ENCODE measurements at places on chromosomes 13 and 19. TPM values are rescaled to one million over a fixed set of nuclear protein-coding genes. Genes with fewer than 3 reads are reported as not detected.

The CEACAM20 gene
- total RNA-seq = 0.62 TPM

- no peak for DNase-seq
Measured at GRCh38 chr19:39223703-39224279, 19.7 kb upstream of the SYCN start.

DNA sequence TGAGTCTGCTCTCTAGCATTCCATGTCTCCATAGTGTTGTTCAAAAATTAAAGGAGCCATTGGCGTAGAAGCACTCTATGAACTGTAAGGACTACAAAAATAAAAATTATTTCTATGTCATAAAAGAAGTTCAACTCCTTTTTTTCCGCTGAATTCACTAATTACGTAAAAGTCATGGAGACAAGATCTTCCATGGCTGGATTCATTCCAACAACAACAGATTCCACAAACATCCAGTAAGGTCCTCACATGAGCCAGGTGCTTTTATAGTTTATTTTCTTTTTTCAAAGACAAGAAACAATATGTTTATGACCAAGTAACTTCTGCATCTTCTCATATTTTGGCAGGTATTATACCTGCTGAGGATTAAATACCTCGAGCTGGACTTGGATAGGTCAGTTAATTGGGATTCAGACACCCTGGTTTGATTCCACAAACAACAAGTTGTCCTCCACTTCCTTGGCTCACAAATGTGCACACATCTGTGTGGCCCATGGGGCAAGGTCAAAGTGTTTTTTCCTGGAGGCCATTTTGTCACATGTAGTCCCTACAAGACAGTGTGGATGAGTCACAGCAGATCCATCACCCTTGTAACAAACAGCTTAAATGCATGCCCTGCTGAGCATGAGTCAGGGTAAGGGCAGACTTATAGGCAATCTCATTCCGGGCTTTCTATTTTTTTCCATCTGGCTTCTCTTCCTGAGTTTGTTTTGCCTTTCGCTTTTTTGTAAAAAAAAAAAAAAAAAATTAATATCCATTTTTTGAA, 475.6 kb downstream of the COG6 start:
- DNase-seq = no peak

The PLK5 gene
- 31.5 TPM for total RNA-seq

DNA sequence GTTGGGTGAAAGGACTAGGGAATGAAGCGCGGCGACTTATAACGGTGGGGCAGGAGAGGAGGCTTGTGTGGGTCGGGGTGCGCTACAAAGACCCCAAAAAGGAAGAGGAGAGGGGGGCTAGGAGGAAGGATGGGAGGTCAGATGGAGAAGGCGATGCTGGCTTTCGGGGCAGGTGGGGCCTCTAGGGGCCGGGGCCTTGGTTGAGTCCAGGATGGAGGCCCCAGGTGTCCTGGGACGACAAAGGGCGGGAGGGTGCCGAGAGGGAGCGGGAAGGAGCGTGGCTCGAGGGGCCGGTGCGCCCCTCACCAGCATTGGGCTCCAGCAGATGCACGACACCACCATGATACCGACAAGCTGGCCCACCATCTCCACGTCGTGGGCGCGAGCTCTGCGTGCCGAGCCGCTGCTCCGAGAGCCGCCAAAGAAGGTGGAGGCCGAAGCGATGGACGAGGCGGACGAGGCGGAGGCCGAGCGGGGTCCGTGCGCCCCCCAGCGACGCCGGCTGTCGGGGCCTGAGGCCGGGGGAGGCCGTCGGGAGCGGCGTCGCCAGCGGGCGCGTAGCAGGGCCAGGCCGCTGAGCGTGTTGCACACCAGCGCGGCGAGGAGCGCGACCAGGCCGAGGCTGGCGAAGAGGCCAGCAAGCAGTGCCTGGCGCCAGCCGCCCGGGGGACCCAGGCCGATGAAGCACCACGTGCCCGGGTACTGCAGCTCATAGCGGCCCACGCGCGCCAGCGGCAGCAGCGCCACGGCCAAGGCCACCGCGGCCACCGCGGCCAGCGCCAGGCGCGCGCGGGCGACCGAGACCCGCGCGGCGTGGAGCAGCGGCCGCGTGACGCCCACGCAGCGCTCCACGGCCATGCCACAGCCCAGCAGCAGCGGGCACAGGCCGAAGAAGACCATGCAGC, 1.8 kb downstream of the PTGER1 start:
- no peak for DNase-seq

DNA sequence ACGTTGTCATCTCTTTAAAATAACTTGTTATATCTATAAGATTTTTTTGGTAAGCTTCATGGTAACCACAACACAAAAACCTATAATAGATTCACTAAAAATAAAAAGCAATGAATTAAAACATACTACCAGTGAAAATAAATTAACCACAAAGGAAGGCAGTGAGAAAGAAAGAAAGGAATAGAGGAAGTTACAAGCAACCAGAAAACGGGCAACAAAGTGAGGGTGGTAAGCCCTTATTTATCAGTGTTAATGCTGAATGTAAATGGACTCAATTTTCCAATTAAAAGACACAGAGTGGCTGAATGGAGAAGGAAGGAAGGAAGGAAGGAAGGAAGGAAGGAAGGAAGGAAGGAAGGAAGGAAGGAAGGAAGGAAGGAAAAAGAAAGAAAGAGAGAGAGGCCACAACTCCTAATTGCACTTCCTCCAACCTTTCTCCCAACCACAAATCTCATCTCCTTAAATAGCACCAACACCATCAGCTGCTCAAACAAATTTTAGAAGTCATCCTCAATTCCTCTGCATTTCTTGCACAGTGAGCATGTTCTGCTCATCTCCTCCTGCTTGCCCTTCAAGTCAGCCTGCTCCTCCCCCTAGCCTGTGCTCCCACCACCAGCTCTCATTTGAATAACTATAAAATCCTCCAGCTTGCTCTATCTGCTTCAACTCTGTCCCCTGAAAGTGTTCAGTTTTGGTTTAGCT, 48.6 kb downstream of the CCNA1 start:
- DNase-seq = no peak

The GRIK5 gene
- total RNA-seq = 87.4 TPM

DNA sequence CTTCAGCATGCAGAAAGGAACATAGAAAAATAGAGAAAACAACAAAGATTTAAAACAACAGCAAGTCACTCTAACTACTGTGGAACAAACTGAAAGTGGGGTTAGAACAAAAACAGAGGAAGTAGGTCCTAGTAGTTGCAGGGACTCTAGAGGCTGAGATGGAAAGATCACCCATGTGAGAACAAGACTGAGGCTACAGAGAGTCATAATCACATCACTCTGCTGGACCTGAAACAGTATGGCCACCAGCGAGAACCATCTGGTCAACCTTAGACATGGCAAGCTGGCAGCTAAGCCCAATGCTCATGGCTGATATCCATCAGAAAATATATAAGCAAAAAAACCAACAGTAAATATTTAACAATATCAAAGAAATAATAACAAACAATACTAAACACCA, 35.8 kb upstream of the ZNF724 start:
- no peak for DNase-seq

DNA sequence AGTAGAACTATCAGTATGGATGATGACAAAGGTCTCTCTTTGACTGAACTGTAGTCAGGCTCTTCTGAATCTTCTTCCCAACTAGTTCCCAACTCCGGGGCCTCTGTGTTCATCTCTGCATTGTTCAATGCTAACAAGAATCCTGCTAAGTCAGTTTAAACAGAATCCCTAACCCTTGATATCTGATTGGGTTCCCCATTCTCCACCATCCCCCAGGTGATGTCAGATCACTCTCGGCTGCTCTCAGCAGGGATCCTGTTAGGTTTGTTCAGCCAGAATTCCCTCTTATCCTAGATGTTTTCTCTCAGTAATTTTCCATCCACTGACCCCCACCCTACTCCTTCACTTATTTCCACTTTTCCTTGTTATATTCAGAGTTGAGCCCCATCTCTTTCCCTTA, 223.6 kb downstream of the RGCC start:
- no peak for DNase-seq

GRCh38 chr19:52897138-52897935, at the start of gene ZNF320:
ZNF320 (minus strand) TSS chr19:52897635; CDS start chr19:52890255, 7,380 bp downstream.
- DNase-seq = peak; percentile 99

The PSG5 gene
- not detected for total RNA-seq

- DNase-seq = no peak
Measured at GRCh38 chr19:41537789-41538188, 38.2 kb upstream of the CEACAM21 start.

DNA sequence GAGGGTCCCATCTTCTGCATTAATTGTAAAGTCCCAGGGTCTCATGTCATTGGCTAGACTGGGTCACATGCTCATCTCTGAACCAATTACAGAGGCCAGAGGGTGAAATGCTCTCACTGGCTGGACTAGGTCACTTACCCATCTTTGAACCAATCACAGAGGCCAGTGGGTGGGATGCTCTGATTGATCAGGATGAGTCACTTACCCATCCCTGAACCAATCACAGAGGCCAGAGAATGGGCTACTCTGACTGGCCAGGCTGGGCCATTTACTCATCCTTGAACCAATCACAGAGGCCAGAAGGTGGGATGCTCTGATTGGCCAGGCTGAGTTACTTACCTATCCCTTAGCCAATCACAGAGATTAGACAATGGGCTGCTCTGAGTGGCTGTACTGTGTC, 5.3 kb downstream of the MISP start:
- DNase-seq = peak; percentile 89
